ENCODE measurements at places on chromosomes 16 and 17. TPM values are rescaled to one million over a fixed set of nuclear protein-coding genes. Genes with fewer than 3 reads are reported as not detected.
A peak's percentile ranks its signal among the peaks of the same experiment; 100 is the strongest.

DNA sequence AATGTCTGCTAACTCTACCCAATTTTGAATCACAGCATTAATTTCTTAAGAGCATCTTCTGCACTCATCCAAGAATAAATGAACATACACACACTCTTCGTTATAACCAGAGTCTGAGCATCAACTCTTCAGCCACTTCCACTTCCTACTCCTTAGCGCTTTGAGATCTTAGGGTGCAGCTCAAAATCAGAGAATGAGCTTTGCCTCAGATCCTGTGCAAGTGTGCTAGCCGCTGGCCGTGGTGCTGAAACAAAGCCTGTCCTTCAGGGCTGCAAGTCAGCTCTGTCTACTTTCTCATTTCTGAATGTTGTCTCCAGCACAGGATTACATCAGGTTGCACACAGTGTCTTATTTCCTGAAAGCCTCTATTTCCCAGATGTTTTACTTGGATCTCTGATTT lies 165.4 kb downstream of the AIPL1 start:
- no peaks in the 10 kb centered on the region for H3K27me3 ChIP-seq
- no peaks in the 10 kb centered on the region for H3K36me3 ChIP-seq
- no peak overlapping the region for H3K27ac ChIP-seq
- DNase-seq, result peak; percentile 82
- H3K4me3 ChIP-seq, result no peak overlapping the region

DNA sequence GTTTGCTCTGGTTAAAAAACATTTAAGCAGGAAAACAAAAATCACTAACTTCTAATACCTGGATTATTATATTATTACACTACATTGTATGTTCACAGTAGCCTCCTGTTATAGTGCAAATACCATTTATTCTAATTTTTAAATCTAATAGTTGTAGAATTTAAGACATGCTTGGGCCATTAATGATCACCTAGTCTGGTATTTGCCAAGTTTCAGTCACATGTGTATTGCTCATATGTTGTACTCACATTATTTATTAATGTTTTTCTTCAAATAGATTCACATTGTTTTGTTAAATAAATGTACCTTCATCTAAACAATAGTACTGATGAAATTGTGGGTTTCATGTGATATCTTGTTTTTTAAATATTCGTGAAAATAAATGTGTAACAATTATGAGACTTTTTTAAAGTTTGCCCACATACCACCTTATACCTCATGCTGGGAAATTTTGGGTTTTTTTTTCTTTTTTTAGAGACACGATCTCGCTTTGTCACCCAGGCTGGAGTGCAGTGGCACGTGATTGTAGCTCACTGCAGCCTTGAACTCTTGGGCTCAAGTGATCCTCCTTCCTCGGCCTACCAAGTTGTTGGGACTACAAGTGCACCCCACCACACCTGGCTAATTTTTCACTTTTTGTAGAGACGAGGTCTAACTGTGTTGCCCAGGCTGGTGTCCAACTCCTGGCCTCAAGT lies 5.9 kb downstream of the ZNF771 start:
- peaks cover 13% of the 10 kb centered on the region for H3K4me1 ChIP-seq
- H3K27ac ChIP-seq, result no peak overlapping the region
- no peaks in the 10 kb centered on the region for H3K36me3 ChIP-seq
- no peaks in the 10 kb centered on the region for H3K27me3 ChIP-seq

DNA sequence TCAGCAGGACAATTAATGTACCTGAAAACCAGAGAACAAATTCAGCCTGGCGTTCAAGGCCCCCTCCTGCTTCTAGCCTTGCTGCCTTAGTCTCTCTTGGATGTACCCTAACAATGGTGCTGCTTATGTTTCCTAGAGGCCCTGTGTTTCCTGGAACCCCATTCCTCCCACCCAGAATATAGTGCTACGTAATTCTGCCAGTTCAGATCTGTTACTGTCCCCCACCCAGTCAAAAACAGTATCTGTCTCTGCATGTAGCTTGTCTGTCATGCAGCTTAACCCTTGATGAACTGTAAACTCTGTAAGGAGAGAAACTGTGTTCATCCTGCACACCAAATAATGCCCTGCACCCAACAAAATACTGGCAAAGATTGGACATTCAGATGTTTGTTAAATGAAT lies 6.8 kb downstream of the MRTFB start:
- H3K4me3 ChIP-seq, result no peak overlapping the region
- H3K27ac ChIP-seq, result no peak overlapping the region
- DNase-seq, result no peak
- H3K36me3 ChIP-seq, result no peaks in the 10 kb centered on the region

DNA sequence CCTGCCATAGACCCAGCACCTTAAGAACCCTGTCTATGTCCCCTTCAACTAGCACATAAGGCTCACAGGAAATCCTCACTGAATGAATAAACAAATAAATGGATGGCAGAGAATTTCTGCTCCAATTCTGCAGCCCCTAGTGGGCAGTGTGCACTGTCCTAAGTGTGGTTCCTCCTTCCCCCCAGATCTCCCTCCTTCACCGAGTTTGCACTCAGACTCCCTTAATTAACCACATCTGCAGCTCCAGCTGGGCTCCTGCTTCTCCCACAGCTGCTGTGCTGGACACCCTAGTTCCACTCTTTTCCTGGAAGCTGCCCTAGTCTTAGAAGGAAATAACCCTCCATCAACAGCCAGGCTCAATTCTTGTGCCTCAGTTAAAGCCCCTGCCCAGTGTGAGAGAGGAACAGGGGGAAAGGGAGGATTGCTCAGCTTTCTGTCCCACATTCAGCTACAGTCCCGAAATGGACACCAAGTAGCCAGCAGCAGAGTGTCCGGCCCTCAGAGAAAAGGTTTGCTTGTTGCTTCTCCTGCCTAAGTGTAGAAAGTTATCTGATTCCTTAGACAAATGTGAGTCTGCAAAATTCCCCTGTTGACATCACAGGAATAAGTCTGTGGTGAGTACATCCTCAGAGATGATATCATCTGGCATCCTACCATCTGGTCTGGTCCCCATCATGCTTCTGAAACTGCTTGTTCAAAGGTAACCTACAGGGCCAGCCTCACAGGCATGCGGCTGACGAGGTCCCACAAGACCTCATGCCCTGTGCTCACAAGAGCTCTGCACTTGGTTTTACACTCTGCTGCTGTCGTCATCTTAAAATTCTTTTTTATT lies 12.3 kb downstream of the LRRC3C start:
- H3K36me3 ChIP-seq, result no peaks in the 10 kb centered on the region
- H3K4me1 ChIP-seq, result peaks cover 8% of the 10 kb centered on the region
- H3K27me3 ChIP-seq, result no peaks in the 10 kb centered on the region
- peak overlapping the region; percentile 72 for H3K27ac ChIP-seq
- no peak overlapping the region for H3K4me3 ChIP-seq

DNA sequence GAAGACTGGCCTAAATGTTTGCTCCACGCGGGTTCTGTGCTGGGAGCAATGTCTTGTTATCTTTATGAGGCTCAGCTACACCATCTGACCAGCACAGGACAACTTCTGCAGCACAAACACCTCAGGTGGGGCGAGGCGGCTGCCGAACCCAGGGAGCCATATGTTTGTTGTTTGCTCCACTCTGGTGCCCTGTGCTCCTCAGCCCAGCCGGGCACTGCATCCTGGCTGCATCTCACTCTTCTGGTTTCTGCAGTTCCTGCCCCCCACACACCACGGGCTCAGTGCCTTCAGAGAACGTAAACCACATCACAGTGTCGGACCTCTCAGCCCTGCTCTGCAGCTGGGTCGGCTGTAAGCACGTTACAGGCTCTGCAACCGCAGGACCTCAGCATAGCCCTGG lies 32.4 kb downstream of the MXRA7 start:
- H3K36me3 ChIP-seq, result no peaks in the 10 kb centered on the region
- H3K4me3 ChIP-seq, result no peak overlapping the region
- H3K27ac ChIP-seq, result no peak overlapping the region
- DNase-seq, result no peak
- no peaks in the 10 kb centered on the region for H3K27me3 ChIP-seq

- peak; percentile 90 for DNase-seq
- H3K4me3 ChIP-seq, result no peak overlapping the region
- H3K4me1 ChIP-seq, result peaks cover 60% of the 10 kb centered on the region
- no peaks in the 10 kb centered on the region for H3K27me3 ChIP-seq
- H3K27ac ChIP-seq, result peak overlapping the region; percentile 99
Measured at GRCh38 chr17:72465191-72466024, 344.6 kb downstream of the SOX9 start.

GRCh38 chr16:22147853-22148252 lies 14.5 kb upstream of the SDR42E2 start:
- H3K36me3 ChIP-seq, result no peaks in the 10 kb centered on the region
- H3K27ac ChIP-seq, result no peak overlapping the region
- no peak overlapping the region for H3K4me3 ChIP-seq
- DNase-seq, result no peak
- no peaks in the 10 kb centered on the region for H3K4me1 ChIP-seq

Gene SLC4A1
- polyA plus RNA-seq, result not detected

- H3K27me3 ChIP-seq, result no peaks in the 10 kb centered on the region
- peak within 1 kb of the TSS; percentile 11 for H3K27ac ChIP-seq
- no peak for DNase-seq
Measured at GRCh38 chr17:68955181-68955841, at the start of gene ABCA8. Gene ABCA8, minus strand, starts transcription at chr17:68955392. Its CDS starts 13,358 bp downstream, at chr17:68942034.

Gene KRTAP16-1
- not detected for polyA plus RNA-seq

Gene DHX8
- polyA plus RNA-seq, result 26.6 TPM

Gene TOX3
- polyA plus RNA-seq, result 38.1 TPM

GRCh38 chr17:29596811-29597210 lies 3.9 kb downstream of the ANKRD13B start:
- no peak for DNase-seq
- no peaks in the 10 kb centered on the region for H3K27me3 ChIP-seq
- no peak overlapping the region for H3K27ac ChIP-seq

- H3K4me3 ChIP-seq, result no peak overlapping the region
- no peaks in the 10 kb centered on the region for H3K4me1 ChIP-seq
- no peak overlapping the region for H3K27ac ChIP-seq
- H3K27me3 ChIP-seq, result peaks cover 2% of the 10 kb centered on the region
- H3K36me3 ChIP-seq, result no peaks in the 10 kb centered on the region
Measured at GRCh38 chr17:79435296-79435695, 175.6 kb downstream of the RBFOX3 start.

- H3K4me1 ChIP-seq, result peaks cover 11% of the 10 kb centered on the region
- H3K27ac ChIP-seq, result peak overlapping the region; percentile 24
- no peak for DNase-seq
- no peaks in the 10 kb centered on the region for H3K27me3 ChIP-seq
- no peak overlapping the region for H3K4me3 ChIP-seq
Measured at GRCh38 chr16:30113711-30114333, 485 bp upstream of the GDPD3 start.

- no peak overlapping the region for H3K4me3 ChIP-seq
- no peaks in the 10 kb centered on the region for H3K36me3 ChIP-seq
- no peaks in the 10 kb centered on the region for H3K27me3 ChIP-seq
- no peak for DNase-seq
- H3K27ac ChIP-seq, result no peak overlapping the region
- H3K4me1 ChIP-seq, result no peaks in the 10 kb centered on the region
Measured at GRCh38 chr16:11175106-11175786, 80.8 kb downstream of the SOCS1 start.

DNA sequence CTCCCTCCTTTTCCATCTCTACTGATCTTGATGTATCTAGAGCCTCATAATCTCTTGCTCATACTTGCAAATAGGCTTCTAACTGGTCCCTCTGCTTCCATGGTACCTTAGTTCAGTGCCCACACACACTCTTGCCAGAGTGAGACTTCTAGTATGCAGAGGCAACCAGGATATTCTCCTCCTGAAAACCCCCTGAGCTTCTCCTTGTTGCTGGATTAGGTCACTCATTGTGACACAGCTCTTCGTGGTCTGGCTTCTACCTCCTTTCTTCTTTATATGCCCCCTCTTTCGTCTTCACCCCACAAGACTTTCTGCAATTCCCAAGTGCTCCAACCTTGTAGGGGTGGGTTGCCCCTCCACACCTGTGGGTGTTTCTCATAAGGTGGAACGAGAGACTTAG lies 2.5 kb upstream of the FAM20A start:
- no peak overlapping the region for H3K4me3 ChIP-seq
- H3K27ac ChIP-seq, result no peak overlapping the region
- H3K4me1 ChIP-seq, result peaks cover 8% of the 10 kb centered on the region
- DNase-seq, result no peak
- no peaks in the 10 kb centered on the region for H3K36me3 ChIP-seq

DNA sequence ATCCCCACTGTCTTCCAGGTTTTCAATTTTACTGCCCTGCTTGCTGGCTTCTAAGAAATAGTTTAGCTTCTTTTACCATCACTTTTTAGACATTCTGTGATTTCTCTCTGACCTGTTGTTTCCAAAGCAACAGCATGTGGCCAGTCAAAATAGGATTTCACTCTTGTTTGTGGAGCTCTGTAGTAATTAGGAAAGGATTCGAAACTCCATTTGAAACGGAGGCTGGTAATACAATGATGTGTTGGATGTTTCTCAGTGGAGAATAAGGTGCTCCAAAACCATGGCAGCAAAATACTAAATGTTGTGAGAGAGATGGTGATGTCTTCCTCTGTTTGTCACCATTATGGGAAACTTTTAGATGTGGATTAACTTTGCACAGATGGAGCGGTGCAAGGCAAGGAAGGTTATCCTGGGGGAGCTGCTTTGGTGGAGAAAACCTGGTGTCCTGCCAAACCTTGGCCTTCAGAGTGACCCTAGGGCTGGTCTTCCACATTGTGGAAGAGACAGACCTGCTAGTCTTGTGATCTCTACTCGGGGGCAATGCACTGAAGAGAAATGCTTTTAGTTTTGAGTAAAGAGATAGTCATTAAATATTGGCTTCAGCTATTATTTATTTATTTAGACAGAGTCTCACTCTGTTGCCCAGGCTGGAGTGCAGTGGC lies 79.4 kb downstream of the PRKCA start:
- no peaks in the 10 kb centered on the region for H3K4me1 ChIP-seq
- no peaks in the 10 kb centered on the region for H3K36me3 ChIP-seq
- DNase-seq, result no peak
- no peak overlapping the region for H3K4me3 ChIP-seq
- no peaks in the 10 kb centered on the region for H3K27me3 ChIP-seq

GRCh38 chr17:56395787-56396186 lies 197.7 kb upstream of the NOG start:
- no peak overlapping the region for H3K4me3 ChIP-seq
- no peaks in the 10 kb centered on the region for H3K4me1 ChIP-seq
- H3K27me3 ChIP-seq, result no peaks in the 10 kb centered on the region
- no peak for DNase-seq
- no peak overlapping the region for H3K27ac ChIP-seq

- H3K36me3 ChIP-seq, result no peaks in the 10 kb centered on the region
- no peaks in the 10 kb centered on the region for H3K27me3 ChIP-seq
- H3K4me1 ChIP-seq, result peaks cover 18% of the 10 kb centered on the region
Measured at GRCh38 chr17:57113011-57113410, 28.0 kb downstream of the AKAP1 start.

DNA sequence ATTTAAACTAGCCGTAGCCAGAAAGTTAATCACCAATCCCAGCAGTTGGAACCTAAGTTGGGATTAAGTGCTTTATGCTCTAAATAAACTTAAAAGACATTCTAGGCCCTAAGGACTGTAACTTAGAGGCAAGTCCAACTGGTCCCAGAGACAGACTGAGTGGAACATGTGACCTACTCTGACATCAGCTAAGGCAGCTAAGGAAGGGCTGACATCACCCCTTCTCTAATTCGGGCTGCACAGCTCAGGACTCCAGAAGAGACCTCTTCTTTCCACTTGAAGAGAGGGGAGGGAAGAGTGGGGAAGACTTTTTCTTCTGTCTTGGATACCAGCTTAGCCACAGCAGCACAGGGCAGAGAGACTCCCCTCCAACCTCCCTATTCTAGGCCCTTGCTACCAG lies 565.2 kb downstream of the CDH8 start:
- DNase-seq, result no peak
- H3K4me1 ChIP-seq, result no peaks in the 10 kb centered on the region
- H3K4me3 ChIP-seq, result no peak overlapping the region
- no peaks in the 10 kb centered on the region for H3K27me3 ChIP-seq

Gene CTRB2
- polyA plus RNA-seq, result not detected

Gene NUBP2
- polyA plus RNA-seq, result 92.9 TPM

Gene EIF1
- polyA plus RNA-seq, result 977 TPM

All from hepatocyte (in vitro differentiated cells).